Pulmonary artery endothelial cell (primary cell): ENCODE measurements at places on chromosomes 7 and 10. TPM values are rescaled to one million over a fixed set of nuclear protein-coding genes. Genes with fewer than 3 reads are reported as not detected.

DNA sequence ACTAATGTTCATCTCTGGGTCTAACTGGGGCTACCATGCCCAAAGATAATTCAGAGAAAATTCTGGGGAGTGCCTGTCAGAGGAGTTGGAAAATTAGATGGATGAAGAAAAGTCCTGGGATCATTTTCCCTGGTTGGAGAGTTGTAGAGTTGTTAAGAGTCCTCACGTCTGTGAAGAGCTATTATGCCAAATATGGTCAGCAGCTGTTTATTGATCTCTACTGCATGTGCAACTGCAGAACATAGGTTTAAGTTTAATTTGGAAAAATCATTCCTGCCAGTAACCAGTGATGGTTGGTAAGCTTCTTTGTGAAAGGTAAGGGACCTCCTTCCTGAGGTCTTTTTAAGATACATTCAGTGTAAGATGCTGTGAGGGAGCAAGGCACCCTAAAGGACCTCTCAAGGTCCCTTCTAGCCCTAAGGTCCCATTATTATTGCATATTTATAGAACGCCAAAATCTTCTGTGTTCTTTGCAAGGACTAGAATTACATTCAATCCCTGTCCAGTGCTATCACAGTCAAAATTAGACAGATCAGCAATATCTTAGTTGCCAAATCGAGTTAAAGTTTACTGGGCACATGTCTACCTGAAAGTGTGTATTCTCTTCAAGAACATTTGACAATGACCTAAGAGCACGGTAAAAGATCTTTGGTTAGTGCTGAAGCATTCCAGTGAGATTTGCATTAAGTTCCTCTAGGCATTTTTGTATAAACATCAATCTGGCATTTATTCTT, 62.7 kb downstream of the VTI1A start:
- DNase-seq: no peak

Gene TBXAS1
- total RNA-seq: 8.1 and 10.6 TPM in 2 replicates

- no peak for DNase-seq
Observed at GRCh38 chr7:28371846-28372245, 40.5 kb upstream of the CREB5 start.

DNA sequence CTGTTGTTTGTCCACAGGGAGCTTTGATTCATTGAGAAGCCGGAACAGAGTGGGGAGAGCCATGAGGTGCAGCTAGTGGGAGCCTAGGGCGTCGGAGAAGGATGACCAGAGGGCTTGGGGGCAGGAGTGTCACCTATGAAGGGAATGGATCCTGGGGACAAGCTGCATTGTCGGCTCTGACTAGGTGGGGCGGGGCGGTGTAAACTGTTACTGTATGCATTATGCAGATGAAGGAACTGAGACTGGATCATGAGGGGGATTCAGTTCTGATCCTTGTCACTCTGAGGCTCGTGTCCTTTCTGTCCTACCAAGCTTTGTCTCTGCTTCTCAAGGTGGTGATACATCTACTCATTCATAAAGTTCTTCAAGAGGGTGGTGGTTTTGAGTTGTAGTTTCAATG, 39.9 kb upstream of the MMD2 start:
- no peak for DNase-seq

DNA sequence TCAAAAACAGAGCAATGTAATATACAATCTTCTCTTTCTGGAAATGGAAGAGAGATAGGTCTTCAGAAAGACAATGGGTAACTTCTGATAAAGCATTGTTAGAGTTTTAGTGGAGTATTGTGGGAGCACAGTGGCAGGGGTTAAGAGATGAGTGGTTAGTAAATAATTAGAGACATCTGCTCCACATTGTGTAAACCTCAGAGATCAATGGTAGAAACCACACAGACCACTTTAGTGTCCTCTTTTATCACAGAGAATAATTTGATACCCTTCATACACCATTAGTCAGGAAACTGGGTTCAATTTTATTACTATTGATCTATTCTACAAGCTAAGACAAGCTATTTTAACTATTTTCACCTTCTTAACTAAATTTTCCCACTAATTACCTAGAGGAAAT, 35.9 kb upstream of the MAGI2 start:
- no peak for DNase-seq

- no peak for DNase-seq
Observed at GRCh38 chr10:11147722-11148121, 130.1 kb downstream of the CELF2 start.

DNA sequence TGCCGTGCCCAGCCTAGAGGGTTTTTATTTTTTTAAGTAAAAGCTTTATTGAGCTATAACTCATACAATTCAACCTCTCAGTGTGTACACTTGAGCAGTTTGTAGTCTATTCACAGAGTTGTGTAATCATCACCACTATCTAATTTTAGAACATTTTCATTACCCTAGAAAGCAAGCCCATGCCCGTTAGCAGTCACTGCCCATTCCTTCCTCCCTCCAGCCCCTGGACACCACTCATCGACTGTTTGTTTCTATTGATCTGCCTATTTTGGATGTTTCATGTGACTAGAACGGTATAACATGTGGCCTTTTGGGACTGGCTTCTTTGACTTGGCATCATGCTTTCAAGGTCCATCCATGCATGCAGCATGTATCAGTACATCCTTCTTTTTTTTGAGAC, 25.7 kb upstream of the SEC61A2 start:
- no peak for DNase-seq

Gene MMP21
- total RNA-seq: 0.07 TPM in 1 of 2 replicates, not detected in the other

Gene FAM13C
- 0.07 and 0.11 TPM in 2 replicates for total RNA-seq
